ENCODE measurements at places on chromosomes 6 and 20.

DNA sequence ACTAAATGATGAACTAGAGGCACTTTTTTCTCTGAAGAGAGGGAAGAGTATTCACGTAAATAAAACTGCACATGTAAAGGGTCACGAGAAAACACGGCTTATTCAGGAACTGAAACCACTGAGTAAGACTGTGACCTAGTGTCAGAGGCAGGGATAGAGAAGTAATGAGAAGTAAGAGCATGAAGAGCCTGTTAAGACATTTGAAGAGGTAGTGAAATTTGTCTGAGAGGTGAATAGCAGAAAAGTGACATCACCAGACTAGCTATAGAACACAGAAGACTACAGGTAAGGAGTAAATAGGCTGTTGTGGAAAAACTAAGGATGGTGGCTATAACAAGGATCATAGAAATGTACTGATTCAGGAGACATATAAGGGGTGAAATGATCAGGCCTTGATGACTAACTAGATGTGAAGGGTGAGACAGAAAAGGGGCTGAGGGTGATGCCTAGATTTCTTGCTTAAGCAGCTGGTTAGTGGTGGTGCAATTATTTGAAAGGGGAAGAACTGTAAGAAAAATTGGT, 76.8 kb downstream of the REV3L start:
- no peak overlapping the region for H3K4me3 ChIP-seq
- no peak overlapping the region for H3K27ac ChIP-seq
- DNase-seq = no peak
- no peaks in the 10 kb centered on the region for H3K27me3 ChIP-seq

GRCh38 chr6:88512951-88513350, 346.8 kb upstream of the CNR1 start:
- H3K4me3 ChIP-seq = no peak overlapping the region
- H3K27me3 ChIP-seq = no peaks in the 10 kb centered on the region
- no peaks in the 10 kb centered on the region for H3K4me1 ChIP-seq
- no peak for DNase-seq

DNA sequence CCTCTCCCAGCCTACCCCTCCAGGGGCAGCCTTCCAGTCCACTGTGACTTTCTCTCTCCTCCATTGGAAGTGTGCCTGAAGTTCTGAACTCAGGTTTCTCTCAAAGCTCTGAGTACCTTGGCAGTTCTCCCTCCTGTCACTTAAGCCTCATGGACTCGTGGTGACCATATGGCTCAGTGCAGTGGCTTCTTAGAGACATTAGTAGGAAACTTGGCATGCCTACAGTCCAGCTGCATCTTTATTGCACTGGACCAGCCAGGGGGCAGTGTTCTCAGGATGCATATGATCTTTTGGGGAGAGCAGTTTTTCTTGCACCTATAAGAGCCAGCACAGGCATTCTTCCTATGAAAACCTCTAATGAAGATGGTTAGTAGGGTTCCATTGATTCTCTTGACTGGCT, 47.5 kb upstream of the KCNK16 start:
- no peaks in the 10 kb centered on the region for H3K36me3 ChIP-seq
- DNase-seq = no peak
- no peak overlapping the region for H3K4me3 ChIP-seq

DNA sequence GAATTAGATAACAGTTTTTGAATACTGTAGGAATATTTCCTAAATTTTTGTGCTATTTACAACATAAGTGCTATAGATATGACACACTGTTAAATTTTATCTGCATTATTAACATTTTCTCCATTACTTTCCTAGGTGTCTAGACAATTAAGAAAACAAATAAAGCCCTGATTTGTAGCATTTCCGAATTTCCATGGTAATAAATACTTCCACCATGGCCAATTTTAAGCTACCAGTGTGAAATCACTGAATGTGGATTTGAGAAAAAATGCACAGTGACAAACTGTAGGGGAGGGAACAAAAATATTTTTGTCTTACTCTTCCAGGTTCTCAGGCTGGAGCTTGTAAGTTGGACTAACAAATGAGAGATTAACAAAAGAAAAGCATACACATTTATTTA, 27.9 kb downstream of the LIN28B start:
- H3K27me3 ChIP-seq = no peaks in the 10 kb centered on the region
- no peak overlapping the region for H3K4me3 ChIP-seq
- H3K27ac ChIP-seq = no peak overlapping the region
- H3K4me1 ChIP-seq = no peaks in the 10 kb centered on the region
- H3K36me3 ChIP-seq = no peaks in the 10 kb centered on the region

DNA sequence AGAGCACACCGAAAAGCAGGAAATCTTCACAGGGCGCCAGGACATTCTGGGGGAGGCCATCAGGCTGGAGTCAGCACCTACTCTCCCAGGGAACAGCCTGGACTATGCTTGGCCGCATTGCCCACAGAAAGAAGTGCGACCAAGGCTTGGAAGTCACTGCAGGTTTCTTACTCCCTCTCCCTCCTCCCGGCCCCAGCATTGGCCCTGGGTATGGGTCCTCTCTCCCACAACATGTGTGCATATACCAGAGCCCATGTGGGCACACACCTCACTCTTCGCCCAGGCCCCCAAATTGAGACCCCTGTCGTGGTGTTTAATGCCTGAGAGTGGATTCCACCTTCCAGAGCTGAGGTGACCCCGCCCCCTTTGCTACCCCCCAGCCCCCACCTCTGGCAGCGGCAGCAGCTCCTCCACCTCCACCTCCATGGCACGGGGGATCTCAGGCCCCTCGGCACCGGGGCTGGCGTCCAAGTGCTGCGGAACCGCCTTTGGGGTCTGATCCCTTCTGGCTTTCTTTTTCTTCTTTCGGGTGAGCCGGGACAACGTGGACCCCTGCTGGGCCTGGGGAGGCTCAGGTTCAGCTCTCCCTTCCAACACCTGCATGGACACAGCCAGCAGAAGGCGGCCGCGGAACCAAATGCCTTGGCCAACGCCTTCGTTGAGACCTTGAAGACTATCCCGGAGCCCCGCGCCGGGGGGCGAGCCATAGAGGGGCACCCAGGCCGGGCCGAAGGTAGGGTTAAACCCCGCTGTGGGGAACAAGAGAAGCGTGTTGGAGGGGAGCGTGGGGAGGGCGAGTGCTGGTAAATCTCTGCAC, 15.2 kb upstream of the SPAG4 start:
- no peaks in the 10 kb centered on the region for H3K36me3 ChIP-seq
- peaks cover 34% of the 10 kb centered on the region for H3K27me3 ChIP-seq
- no peak for DNase-seq
- peaks cover 21% of the 10 kb centered on the region for H3K4me1 ChIP-seq
- peak overlapping the region; percentile 36 for H3K4me3 ChIP-seq

DNA sequence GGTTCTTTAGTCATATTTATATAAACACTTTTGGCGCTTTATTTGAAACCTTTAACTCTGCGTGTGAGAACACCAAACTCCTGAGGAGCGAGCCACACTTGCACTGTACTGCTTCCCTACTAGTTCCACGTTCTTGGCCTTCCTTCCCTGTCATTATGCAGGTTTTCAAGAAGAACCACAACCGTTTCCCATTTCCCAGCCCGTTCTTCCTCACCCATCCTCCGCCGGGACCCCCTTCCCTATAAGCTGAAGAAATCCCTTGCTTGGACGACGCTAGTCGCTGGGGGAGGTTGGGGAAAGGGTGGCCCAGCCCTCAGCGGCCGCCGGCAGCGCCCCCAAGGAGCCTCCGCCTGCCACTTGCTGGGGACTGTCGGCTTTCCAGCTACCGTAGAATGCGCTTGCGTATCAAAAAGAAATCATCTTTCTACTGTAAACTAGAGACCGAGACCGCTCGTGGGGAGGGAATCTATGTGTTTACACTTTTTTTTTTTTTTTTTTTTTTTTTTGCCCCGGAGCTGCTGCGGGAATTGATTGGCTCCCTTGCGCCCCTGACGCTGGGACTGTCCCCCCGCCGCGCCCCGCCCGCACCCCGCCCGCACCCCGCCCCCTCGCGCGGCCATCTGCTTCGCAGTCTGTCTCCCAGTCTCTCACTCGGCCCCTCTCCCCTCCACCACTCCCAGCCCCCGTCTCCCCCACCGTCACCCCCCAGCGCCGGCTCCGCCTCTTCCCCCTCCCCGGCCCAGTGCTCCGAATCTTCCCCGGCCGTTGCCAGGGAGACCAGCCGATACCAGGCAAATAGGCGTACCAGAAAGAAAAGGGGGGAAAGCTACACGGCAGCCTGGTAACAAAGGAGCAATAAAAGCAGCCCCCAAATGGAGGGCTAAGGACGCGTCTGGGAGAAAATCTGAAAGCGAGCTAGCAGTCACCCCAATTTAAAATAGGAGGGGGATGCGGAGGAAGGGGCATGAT, 2.3 kb upstream of the MARCKS start:
- peak; percentile 63 for DNase-seq
- peak overlapping the region; percentile 61 for H3K4me3 ChIP-seq
- H3K4me1 ChIP-seq = peaks cover 7% of the 10 kb centered on the region
- no peaks in the 10 kb centered on the region for H3K27me3 ChIP-seq

DNA sequence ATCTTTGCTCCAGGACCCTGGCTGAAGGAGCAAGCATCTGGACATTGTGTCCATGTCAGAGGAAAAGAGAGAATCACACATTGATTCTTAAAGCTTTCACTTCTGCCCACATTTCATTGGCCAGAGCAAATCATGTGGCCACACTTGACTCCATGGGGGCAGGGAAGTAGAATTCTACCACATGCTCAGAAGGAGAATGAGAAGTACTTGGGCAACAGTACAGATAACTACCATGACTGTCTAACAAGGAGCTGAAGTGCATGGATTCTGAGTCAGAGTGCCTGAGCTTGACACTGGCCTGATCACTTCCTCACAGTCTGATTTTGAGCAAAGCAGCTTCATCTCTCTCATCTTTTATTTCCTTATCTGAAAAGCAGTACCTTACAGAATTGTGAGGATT, 38.6 kb downstream of the GHRH start:
- H3K4me3 ChIP-seq = no peak overlapping the region
- H3K27me3 ChIP-seq = no peaks in the 10 kb centered on the region
- no peak overlapping the region for H3K27ac ChIP-seq
- DNase-seq = no peak

DNA sequence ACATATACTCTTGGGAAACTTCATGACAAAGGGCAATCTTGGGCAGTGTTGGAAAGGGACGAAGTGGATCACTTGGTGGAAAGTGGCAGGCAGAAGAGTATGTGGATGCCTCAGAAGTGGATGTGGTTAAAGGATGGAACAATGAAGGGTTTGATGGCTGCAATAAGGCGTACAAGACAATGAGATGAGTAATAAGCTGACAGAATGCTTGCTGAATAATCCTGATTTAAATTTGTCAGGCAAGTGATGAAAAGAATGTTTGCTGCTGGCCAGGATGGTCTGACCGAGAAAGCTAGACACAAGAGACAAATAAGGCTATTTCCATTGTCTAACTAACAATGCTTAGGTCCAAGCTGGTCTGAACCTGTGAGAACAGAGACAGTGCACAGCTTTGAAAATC, 61.6 kb upstream of the CEP85L start:
- no peak overlapping the region for H3K27ac ChIP-seq
- H3K27me3 ChIP-seq = no peaks in the 10 kb centered on the region
- DNase-seq = no peak
- no peak overlapping the region for H3K4me3 ChIP-seq

GRCh38 chr20:34543463-34544056, 15.0 kb upstream of the MAP1LC3A start:
- H3K27me3 ChIP-seq = no peaks in the 10 kb centered on the region
- DNase-seq = no peak
- no peak overlapping the region for H3K27ac ChIP-seq
- H3K36me3 ChIP-seq = peaks cover 44% of the 10 kb centered on the region
- H3K4me3 ChIP-seq = no peak overlapping the region

GRCh38 chr6:75183099-75183541, 22.7 kb downstream of the COL12A1 start:
- DNase-seq = peak; percentile 63
- peaks cover 7% of the 10 kb centered on the region for H3K4me1 ChIP-seq
- H3K36me3 ChIP-seq = peaks cover 11% of the 10 kb centered on the region
- H3K4me3 ChIP-seq = no peak overlapping the region
- H3K27me3 ChIP-seq = no peaks in the 10 kb centered on the region

DNA sequence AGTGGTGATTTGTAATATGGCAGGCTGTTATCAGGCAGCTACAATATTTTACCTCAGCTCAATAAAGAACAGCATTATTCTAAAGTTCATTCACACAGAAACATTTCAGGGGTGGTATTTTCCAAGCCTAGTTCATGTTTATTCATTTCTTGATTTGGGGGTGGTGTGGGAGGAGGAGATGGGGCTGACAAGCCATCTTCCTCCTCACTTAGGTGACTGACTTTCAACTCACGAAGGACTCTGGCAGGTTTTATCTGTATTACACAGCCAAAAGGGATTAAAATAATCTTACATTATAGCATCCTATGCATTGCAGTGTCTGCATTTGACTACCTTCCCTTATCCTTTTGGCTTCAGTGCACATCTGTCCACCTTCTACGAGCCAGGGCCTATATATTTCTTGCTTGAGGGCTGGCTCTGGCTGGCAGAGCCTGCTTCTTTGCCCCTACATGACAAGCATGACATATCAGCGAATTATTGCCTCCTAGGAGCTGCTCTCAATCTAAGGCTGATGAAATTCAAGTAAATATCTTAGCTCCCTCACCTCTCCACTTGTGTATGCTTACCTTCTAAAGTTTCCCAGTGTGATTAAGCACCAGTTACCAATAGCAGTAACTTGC, 20.0 kb downstream of the KHDRBS2 start:
- no peak overlapping the region for H3K4me3 ChIP-seq
- H3K36me3 ChIP-seq = no peaks in the 10 kb centered on the region
- no peaks in the 10 kb centered on the region for H3K27me3 ChIP-seq
- H3K27ac ChIP-seq = no peak overlapping the region
- DNase-seq = no peak
- no peaks in the 10 kb centered on the region for H3K4me1 ChIP-seq
